ENCODE measurements at places on chromosomes 11 and 22.

DNA sequence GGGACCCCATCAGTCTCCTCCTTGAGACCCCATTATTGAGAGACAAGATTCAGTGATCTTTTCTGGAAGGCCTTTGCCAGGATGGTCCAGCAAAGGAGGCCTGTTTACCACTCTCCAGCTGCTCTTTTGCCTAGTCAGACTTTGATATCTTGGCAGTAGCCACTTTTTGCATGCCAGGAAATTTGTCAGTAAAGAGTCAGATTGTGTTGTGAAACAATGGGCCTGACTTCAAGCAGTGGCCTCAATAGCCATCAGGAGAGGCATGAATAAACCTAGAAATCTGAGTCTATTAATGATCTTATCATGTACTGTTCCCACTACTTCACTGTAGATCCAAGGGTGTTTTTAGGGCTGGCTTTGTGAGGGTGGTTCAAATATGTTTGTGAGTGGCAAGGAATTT, 479.4 kb downstream of the JRKL start:
- H3K27me3 ChIP-seq: no peaks in the 10 kb centered on the region
- H3K27ac ChIP-seq: no peak overlapping the region
- H3K36me3 ChIP-seq: no peaks in the 10 kb centered on the region
- H3K4me3 ChIP-seq: no peak overlapping the region

- no peaks in the 10 kb centered on the region for H3K27me3 ChIP-seq
- H3K4me1 ChIP-seq: no peaks in the 10 kb centered on the region
- H3K36me3 ChIP-seq: no peaks in the 10 kb centered on the region
- H3K27ac ChIP-seq: no peak overlapping the region
- no peak for DNase-seq
These were observed 184.2 kb downstream of the FAM76B start for GRCh38 chr11:95605271-95605940.

DNA sequence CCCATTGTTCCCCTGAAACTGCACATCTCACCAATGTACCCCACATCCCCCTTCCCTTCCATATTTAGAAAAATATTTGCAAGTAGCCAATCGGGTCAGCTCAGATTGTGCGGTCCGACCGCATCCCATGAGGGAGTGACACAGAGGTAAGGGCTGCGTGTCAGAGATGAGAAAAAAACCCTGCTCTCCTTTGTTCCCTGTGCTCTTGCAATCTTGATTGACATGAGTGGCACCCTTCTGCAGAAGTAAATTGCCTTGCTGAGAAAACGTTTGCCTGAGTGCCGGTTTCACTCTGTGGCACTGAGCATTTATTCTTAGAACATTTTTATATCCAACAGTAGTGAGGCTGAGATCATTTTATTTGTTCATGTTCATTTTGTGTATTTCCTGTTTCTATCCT, 81.6 kb upstream of the CCDC90B start:
- no peaks in the 10 kb centered on the region for H3K4me1 ChIP-seq
- no peaks in the 10 kb centered on the region for H3K27me3 ChIP-seq
- no peak overlapping the region for H3K27ac ChIP-seq

DNA sequence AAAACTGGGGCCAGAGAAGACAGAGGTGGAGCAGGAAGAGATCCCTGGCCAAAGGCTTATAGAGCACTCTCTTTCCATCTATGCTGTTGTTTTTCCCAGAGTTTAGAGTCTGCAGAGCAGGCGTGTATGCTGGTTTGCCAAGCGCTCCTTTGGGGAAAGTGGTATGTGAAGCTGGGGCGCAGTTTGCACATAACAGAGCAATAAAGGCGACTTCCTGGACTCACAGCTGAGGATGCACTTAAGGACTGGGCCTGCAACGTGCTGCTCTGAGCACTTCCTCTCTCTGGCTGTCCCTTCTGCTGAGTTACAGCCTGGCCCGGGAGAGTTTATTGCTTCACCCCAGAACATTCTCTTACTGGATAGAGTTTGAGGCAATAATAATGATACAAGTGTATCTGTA, 41.7 kb downstream of the THAP12 start:
- H3K4me3 ChIP-seq: no peak overlapping the region
- H3K27ac ChIP-seq: no peak overlapping the region
- no peak for DNase-seq
- no peaks in the 10 kb centered on the region for H3K4me1 ChIP-seq

- peaks cover 23% of the 10 kb centered on the region for H3K4me1 ChIP-seq
- H3K4me3 ChIP-seq: no peak overlapping the region
- H3K36me3 ChIP-seq: peaks cover 45% of the 10 kb centered on the region
- H3K27me3 ChIP-seq: no peaks in the 10 kb centered on the region
- no peak overlapping the region for H3K27ac ChIP-seq
These were observed 22.5 kb downstream of the SUN2 start for GRCh38 chr22:38733329-38733723.

- no peak for DNase-seq
- H3K4me3 ChIP-seq: no peak overlapping the region
- H3K27me3 ChIP-seq: no peaks in the 10 kb centered on the region
- no peaks in the 10 kb centered on the region for H3K36me3 ChIP-seq
These were observed 51.7 kb upstream of the RCN1 start for GRCh38 chr11:32039149-32039548.

GRCh38 chr11:127247261-127247851, 246.8 kb upstream of the KIRREL3 start:
- H3K36me3 ChIP-seq: no peaks in the 10 kb centered on the region
- no peak overlapping the region for H3K4me3 ChIP-seq
- no peak for DNase-seq

Data from keratinocyte (primary cell).